ENCODE measurements at places on chromosomes 2 and 18.

GRCh38 chr2:150339951-150340350, 147.5 kb downstream of the RND3 start:
- DNase-seq, result no peak

GRCh38 chr2:66966631-66967030, 430.5 kb upstream of the ETAA1 start:
- DNase-seq, result no peak

GRCh38 chr18:74508366-74508765, 12.2 kb downstream of the CNDP2 start:
- DNase-seq, result no peak

DNA sequence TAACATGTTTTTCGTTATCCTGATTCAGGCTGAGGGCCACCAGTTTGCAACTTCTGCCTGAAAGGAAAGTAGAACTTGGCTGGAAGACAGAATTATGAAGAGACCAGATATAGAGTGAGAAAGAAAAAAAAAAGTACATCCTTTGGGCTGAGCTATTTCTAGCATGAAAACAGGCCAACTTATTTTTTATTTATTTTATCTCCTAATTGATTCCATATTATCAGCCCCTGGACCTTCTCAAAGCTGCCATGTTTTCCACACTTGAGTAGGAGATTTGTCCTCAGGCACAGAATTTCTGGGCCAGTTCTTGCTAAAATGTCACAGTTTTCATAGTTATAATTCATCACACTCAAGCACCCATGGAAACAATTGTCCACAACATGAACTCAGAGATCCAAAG, 586.8 kb upstream of the CNTNAP5 start:
- no peak for DNase-seq

GRCh38 chr2:241154915-241155314, 4.6 kb downstream of the PPP1R7 start:
- no peak for DNase-seq

DNA sequence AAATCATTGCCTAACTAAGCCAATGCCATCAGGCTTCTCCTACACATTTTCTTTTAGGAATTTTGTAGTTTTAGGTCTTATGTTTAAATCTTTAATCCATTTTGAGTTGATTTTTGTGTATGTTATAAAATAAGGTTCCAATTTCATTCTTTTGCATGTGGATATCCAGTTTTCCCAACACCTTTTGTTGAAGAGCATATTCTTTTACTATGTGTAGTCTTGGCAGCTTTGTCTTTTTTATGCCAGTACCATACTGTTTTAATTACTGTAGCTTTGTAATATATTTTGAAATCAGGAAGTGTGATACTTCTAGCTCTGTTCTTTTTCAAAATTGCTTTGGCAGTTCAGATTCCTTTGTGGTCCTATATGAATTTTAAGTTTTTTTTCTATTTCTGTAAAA, 11.0 kb downstream of the FASTKD2 start:
- no peak for DNase-seq

- DNase-seq, result peak; percentile 19
Observed at GRCh38 chr2:27814758-27815157, 43.2 kb downstream of the MRPL33 start.

DNA sequence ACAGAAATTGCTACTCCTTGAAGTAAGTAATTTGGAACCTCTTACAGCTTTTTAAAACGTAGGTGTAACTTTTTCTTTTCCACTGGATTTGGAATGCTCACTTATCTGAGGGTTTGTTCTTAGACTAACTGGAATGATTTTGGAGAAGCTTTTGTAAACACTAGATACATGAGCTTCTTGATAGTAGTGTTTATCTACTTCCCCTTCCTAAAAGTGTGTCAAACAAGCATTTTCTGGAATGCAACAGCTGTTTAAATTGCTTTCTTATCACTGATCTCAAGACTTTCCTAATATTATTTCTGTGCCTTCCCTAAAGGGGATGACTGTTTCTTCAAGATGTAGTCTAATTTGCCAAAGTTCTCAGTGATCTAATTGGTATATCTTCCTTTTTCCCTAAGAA, 282.6 kb downstream of the CCDC178 start:
- no peak for DNase-seq

GRCh38 chr2:75098856-75099255, 100.5 kb downstream of the TACR1 start:
- DNase-seq, result peak; percentile 29

- DNase-seq, result no peak
Observed at GRCh38 chr18:14025306-14025940, 106.8 kb downstream of the ZNF519 start.

- peak; percentile 27 for DNase-seq
Observed at GRCh38 chr18:29874519-29875098, 1167.9 kb downstream of the DSC3 start.

DNA sequence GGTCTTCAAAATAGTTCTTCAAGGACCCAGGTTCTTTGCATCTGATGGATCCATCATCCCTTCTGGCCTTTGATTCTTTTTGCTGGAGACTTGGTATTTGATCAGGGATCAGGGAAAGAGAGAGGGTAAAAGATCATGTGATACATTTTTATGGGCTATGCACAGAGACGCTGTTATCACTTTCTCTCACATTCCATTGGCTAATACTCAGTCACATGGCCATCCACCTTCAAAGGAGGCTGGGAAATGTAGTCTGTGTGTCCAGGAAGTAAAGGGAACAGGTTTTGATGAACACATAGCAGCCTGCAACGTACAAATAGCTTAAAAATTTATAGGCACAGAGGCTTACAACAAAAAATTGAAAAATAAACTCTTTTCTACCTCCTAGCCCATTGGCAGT, 629.6 kb upstream of the FANCL start:
- DNase-seq, result no peak

- DNase-seq, result no peak
Observed at GRCh38 chr18:47342566-47342965, 91.1 kb upstream of the SKOR2 start.
